ENCODE measurements at places on chromosomes 13 and 19.

DNA sequence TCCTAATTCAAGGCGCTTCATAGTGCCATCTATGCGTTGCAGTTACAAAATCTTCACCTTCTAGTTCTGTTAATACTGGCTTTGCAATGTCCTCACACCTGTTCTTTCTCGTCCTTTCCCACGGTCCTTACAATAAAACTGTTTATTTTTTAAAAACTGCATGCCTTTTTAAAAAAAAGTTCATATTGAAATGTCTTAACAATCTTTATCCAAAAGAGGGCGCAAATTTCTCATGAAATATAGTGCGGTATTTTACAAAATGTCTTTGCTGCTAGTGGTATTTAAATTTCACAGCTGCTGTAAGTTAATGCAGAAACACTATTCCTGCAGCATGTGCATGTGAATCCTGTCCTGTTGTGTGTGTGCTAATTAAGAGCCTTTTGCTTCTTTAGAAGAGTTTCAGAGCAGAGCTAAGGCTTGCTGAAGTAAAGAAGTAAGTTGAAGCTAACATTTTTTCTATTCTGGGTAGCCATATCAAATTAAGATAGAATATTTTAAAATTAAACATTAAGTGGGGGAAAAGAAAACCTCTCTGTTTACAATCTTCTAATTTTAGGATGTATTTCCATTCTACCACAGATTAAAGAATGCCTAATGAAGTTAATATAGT is 15.8 kb upstream of the CLDN10 start:
- H3K4me3 ChIP-seq = no peak overlapping the region
- H3K27me3 ChIP-seq = no peaks in the 10 kb centered on the region
- H3K27ac ChIP-seq = no peak overlapping the region
- H3K4me1 ChIP-seq = no peaks in the 10 kb centered on the region
- no peak for DNase-seq

DNA sequence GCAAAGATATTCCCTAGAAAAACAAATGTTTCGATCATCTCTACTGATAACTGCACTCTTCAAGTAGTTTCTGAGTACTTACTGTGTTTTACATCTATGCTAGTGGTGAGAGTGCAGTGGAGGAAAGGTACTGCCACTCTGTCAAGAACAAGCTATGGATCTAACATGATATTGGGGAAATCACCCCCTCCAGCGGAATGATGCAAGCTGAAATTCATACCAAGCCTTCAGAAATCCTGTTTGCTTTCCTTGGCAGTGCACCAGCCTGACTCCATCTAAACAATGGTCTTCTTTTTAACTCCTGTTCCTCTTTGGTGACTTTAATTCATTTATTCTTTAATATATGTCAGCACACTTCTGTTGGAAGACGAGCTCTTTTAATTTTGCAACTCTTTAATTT is 238.0 kb downstream of the PCDH9 start:
- H3K4me1 ChIP-seq = no peaks in the 10 kb centered on the region
- H3K27me3 ChIP-seq = no peaks in the 10 kb centered on the region
- H3K36me3 ChIP-seq = no peaks in the 10 kb centered on the region
- no peak overlapping the region for H3K27ac ChIP-seq

DNA sequence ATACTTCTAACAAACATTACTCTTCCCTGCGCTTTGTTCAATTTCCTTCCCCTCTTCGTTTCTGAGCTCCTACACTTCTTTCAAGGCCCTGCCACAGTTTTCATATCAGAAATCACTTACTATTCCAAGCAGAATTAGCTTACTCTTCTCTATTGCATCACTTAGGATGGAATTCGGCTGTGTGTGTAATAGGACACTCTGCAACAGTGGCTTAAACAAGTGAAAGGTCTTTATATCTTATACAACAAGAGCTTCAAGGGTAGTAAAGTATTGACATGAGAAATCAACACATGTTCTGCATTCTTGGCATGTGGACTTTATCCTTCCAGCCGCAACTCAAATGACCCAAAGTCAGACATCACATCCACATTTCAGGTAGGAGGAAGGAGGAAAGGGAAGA is 279.6 kb downstream of the PCDH20 start:
- no peaks in the 10 kb centered on the region for H3K27me3 ChIP-seq
- DNase-seq = no peak
- H3K4me3 ChIP-seq = no peak overlapping the region
- H3K36me3 ChIP-seq = no peaks in the 10 kb centered on the region

- H3K27me3 ChIP-seq = no peaks in the 10 kb centered on the region
- no peak for DNase-seq
- no peak overlapping the region for H3K4me3 ChIP-seq
Measured at GRCh38 chr13:66864627-66865026, 365.5 kb downstream of the PCDH9 start.

Measured in uterus (tissue), 4 donors.